Islet precursor cell (in vitro differentiated cells): ENCODE measurements at places on chromosomes 2 and 18.

DNA sequence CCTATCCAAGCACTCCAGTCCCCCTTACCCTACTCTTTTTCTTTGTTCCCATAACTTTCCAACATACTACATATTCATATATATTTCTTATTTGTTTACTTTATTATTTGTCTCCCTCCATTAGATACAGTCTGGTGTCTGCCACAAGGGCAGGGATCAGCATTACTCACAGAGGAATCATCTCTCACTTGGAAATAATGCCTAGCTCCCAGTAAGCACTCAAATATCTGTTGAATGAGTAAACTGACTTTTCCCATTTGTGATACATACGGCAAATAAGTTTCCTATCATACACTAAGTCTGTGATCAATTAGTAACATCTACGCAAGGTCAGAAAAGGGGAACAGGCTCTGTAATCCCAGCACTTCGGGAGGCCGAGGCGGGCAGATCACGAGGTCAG lies 18.7 kb downstream of the C1D start:
- no peak for DNase-seq

- peak; percentile 39 for DNase-seq
Measured at GRCh38 chr2:8333177-8333831, 348.6 kb upstream of the ID2 start.

DNA sequence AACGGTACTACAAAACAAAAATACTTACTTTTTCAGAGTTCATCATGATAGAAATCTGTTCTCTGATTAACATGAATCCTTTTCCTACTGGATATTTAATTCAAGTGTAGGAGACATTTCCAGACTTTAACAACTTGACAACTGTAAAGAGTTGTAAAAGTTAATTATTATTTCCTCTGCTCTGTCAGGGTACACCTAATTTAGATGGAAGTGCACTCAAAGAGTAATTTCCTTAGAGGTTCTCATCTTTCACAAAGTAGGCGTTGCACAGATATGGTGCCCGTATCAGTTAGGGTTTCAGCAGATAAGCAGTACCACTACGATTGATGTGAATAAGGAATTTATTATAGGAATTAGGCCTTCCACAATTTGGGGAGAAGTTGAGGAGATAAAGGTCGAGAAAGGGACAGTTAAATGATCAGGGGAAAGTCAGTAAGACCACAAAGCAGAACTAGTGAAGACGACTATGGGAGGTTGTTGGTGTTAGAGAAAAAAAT lies 16.2 kb upstream of the PDE11A start:
- DNase-seq = no peak

DNA sequence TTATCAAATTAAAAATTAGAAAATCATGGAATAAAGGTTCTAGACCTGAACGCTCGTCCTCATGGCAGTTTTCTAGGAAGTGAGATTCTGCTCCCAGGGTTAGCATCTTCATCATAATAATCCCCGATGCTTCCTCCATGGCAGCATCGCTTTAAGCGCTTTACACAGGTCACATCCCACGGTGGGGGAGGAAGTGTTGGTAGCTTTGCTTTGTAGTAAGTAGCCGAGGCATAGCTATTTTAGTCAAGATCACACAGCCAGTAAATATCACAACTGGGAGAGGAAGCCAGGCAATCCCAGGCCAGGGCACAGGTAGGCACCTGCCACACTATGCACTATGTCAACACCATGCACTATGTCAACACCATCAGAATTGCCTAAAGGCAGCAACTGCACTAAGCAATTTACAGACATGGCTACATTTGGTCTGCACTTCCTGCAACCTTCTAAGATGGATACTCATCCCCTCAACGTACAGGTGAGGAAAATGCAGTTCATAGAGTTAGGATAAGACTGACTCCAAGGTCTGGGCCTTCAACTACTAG lies 205.5 kb downstream of the FBXO15 start:
- no peak for DNase-seq

DNA sequence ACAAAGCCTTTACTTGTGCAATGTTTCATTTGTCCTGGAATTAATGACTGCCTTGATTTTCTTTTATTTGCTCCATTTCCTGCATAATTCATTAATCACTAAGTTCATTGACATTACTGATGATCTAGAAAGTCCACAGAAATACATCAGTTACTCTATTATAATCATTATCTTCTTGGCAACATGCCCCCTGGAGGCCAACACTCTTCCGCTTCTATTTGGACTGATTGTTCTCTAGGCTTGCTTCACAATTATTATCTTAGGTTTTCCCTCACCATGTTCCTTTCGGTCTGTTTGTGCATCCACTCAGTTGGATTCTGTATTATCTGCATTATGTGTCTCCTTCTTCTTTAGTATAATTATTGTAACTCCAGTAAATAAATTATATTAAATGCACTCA lies 461.0 kb upstream of the CDH2 start:
- no peak for DNase-seq

DNA sequence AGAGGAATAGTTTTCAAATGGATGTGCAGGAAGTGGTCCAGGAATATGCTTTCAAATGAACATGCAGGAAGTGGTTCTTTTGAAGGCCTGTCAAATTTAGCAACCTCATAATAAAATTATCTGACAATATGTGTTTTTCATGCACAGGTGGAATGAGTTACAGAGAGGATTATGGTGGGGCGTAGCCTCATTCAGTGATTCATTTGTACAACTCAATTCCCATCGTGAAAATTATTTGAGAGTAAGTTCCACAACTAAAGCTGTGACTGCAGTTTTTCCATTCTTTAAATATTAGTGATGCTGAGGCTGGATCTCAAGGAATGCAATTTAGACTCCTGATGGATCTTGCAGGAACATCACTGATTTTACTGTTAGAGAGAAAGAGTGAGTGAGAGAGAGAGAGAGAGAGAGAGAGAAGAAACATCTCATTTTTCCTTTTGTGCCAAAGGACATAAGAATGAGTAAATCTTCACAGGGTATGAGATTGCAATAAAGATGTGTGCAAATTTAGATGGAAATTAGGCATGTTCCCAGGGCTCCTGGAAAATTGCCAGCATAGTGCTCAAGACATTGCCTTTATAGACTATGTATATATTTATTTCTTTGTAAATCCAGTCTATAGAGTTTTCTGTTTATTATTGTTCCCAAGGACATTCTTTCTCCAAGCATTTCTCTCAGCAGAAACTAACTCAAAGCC lies 394.9 kb upstream of the ZEB2 start:
- DNase-seq = no peak

DNA sequence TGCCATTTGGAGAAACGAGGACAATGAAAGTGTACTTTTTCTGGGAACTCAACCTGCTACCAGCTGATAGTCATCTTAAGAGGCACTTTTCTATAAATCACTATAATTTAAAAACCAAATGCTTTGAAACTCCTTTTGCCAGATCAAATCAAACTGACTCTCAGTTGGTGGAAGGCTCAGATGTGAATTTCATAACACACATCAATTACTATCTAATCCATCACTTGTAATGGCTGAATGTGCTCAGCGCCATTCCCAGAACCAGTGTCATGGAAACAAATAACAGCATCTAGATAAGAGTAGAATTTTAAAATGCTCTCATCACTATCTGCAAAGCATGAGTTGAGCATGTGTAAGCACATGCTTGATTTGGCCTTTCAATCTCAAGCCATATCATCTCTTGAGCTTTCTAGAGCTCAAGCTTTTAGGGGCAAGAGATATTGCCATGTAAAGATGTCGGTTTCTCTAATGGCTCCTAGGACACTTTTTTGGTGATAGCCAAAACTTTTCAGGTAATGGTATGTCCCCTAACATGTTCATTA lies 223.1 kb upstream of the ACVR2A start:
- DNase-seq = no peak

- DNase-seq = no peak
Measured at GRCh38 chr2:154392256-154392655, 306.2 kb upstream of the KCNJ3 start.

DNA sequence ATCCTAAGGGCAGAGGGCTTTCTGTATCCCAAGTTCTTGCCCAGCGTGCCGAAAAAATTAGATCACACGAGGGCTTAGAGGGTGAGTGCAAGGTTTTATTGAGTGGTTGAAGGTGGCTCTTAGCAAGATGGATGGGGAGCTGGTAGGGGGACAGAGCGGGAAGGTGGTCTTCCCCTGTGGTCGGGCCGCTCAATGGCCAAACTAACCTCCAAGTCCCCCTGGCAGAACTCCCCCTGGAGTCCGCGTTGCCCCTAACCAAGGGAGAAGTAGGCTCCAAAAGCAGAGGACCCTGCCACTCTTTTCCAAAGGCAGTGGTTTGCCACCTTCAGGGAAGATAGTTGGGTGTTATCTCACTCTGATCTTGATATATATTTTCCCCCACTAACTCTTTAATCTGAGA lies 63.4 kb downstream of the LYPD1 start:
- peak; percentile 41 for DNase-seq

DNA sequence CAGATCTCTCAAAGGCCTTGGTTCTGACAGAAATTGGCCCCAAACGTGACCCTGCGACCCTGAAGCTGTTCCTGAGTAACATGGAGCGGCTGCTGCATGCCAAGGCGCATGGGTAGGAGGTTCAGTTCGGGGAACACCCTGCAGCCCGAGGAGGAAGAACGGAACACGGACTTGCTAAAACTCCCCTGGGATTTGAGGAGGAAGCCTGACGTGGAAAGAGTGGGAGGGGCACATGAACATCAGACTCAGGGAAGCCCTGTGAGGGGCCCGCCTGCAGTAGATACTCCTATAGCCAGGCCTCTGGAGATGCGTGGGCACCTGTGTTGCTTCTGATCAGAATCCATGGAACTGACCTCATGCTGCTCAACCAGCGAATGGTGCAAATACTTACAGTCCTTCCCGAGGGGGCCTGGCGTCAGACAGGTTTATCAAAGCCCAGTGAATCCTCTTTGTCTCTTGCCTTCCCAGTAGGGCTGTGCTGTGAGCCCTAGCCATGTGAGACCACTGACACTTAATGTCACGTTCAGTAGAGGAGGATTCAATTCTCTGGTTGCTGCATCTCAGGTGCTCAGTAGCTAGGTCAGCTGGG lies 46.8 kb downstream of the IMPA2 start:
- no peak for DNase-seq

- peak; percentile 67 for DNase-seq
Measured at GRCh38 chr2:75098856-75099255, 100.5 kb downstream of the TACR1 start.

DNA sequence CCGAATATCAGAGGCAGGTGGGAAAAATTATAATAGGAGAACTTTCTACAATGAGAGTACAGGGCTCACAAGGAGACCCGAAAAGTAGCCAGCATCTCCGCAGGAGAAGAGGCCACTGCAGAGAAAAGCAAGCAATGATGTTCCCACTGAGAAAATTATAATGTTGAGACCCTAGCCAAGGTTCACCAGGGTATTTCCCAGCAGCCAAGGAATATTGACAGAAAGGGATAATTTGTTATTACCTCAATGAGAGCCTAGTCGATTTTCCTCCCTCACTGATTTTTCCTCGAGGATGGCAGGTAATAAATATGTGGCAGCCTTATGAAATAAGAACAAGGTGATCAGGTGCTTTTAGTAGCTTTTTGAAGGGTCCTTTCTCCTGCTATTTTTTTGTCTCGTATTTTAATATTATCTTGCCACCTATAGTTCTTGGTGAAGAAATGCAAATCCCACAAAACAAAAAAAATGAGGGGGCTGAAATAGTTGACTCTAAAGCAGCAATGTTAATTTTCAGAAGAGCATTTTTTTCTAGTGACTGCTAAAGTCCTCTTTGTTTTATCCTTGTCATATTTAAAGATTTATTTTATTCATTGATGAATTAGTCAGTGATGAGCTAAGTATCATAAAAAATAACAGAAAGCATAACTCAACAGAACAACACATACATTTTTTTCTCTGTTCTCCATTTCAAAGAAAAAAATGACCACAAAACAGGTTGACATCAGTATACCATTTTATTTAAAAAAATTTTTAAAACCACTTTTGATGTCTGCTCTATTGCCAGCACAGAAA lies 215.4 kb downstream of the KCNE4 start:
- DNase-seq = no peak

- no peak for DNase-seq
Measured at GRCh38 chr2:125596612-125597011, 1059.3 kb upstream of the GYPC start.

- no peak for DNase-seq
Measured at GRCh38 chr2:207123335-207123744, 42.4 kb downstream of the KLF7 start.

GRCh38 chr2:143433840-143434239 lies 304.6 kb downstream of the ARHGAP15 start:
- no peak for DNase-seq

GRCh38 chr18:21064347-21064746 lies 47.3 kb downstream of the ROCK1 start:
- DNase-seq = no peak

- no peak for DNase-seq
Measured at GRCh38 chr18:35131387-35132020, 90.3 kb downstream of the MAPRE2 start.

DNA sequence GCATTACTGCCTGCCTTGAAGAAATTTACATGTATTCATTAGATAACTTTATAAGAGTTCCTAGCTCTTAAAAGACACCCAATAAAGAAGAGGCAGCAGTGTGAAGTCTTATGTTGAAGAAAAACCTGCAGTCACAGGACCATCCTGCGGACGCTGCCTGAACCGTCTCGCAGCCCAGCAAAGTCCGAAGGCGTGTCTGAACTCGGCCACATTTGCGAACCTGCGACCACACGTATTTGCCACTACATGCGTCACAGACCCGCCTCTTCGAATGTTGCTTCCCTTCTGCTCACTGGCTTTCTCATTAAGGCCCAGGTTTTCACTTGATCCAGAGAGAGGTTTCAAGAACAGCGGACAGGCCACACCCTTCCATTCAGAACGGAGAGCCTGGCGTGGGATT lies 41.2 kb downstream of the CNGA3 start:
- no peak for DNase-seq

DNA sequence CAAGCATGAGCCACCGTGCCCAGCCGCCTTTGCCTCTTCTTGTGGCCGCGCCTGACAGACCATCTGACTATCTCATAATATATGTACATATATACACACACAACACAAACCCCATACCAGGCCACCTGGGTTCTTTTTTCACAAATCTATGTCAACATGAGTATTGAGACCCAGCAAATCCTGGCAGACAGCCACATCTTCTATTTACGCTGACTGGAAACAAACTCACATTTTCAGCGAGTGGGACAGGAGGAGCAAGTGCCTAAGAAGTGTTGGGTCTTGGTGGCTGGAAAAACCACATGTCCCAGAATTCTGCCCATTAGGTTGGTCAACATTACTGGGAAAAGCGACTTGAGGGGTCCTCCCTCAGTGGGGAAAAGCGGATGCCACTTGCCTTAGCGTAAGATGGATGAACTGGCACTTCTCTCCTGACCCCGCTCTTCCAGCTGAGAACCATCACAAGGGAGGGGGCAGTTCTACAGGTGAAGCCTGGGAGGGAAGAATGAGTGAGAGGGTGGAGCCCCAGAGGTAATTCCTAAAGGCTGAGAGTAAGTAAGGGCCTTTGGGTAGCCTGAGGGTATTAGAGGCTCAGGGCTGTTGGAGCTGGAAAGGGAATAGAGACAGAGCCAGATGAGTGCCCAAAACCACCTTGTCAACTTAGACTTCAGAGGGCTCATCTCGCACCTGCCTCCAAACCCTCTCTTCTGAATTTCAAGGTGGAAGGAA lies 1.9 kb downstream of the SCYGR3 start:
- no peak for DNase-seq

DNA sequence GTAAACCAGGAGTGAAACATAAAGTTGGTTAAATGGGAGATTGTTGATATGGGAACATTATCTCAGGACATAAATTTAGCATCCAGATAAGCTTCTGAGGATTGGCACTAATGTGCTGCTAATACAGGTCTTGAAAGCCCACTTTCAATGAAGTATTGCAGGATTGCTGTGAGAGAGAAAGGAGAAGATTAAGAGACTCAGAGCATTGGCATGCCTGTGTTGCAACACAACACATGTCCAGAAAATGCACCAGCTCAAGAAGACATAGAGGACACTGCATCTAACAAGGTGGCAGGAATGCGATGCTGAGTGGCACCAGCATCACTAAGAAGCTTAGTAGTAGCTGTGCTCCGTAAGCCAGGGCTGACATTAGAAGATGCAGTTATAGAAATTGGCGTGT lies 728.9 kb downstream of the SUCLG1 start:
- DNase-seq = no peak
